ENCODE measurements at places on chromosomes 5 and 9.

DNA sequence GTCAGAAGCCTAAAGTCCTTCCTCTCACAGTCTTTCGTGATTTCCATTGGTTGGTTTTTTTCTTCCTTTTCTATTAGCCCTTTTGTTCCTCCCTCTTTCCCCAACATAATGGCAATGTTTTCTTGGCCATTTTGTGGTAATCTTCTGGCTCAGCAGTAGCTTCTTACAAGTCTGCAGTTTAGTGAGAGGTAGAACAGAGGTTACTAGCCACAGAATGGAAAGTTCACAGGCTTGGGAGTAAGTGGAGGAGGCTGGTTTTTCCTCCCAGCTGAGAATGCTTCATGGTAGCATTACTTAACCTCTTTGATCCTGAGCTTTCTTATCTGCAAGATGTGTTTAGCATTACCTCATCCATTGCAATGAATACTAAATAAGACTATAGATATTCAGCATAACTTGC lies 346.9 kb downstream of the NFIB start:
- DNase-seq = no peak

DNA sequence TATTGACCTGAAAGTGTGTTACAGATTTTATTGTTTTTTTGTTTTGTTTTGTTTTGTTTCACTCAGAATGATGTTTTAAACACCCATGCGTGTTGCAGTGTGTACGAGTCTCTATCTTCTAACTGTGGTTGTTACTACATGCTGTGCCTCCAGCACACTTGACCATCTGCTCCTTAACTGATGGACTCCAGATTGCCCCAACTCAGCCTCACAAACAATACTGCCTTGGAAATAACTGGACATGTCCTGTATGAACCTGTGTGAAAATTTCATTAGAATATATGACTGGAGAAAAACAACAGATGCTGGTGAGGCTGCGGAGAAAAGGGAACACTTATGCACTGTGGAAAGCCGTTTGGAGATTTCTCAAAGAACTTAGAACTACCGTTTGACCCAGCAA lies 68.7 kb upstream of the HAND1 start:
- DNase-seq = no peak

DNA sequence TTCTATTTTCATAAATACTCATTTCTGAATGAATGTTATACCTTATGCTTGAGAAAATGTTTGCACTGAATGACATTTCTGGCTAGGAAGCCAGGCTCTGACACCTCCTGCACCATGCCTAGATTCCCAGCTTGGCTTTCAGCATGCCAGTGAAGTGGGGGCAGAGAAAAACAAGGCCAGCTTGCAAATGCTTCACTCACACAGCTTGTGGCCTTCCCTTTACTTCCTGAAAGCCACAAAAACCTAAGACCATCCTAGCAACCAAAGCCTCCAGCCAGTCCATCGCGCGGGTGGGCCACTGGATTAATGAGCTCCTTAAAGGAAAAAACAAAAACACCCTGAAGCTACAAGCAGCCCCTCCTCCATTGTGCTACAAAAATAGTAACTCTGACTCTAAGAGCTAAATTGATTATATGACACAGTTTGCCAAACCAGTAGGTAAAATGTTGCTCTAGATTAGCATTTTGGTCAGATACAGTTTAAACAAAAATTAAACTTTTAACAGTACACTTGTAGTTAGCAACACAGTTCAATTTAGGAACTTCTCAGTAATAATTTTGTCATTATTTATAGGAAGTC lies 159.9 kb downstream of the TSSK1B start:
- DNase-seq = no peak

DNA sequence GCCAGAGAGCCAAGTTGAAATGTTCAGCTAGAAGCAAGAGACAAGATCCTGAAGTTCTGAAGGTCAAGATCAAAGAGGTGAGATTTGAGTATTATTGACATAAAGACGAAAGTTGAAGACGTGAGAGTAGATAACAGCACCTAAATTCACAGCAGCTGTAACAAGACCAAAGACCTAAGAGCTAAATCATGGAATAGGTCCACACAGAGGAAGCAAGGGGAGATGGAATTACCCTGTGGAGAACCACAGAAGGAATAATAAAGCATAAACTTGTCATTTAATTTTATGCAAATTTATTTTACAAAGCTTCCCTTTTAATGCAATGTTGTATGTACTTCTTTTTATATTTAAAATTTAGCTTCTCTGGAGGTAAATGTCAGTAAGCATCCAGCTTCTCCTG lies 523.7 kb downstream of the NR2F1-AS1 start:
- DNase-seq = no peak

- no peak for DNase-seq
These were observed 638.0 kb downstream of the IRX1 start for GRCh38 chr5:4233671-4234070.

DNA sequence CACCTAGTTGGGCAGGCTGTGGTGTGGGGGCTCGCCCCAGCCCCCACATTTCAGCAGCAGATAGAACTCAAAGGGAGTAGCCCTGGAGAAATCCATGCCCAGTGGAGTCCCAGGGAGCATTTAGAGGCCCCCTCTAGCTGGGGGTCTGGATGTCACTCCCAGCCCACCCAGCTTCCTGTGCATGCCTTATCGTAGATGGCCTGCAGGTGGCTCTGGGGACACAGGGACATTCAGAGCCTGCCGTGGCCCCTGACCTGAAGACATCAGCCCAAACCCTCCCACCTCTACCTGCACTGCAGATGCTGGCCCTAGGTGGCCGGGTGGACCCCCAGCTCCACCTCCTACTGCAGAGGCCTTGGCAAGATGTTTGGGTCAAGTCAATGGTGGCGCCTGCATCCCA lies 49.0 kb upstream of the LMX1B start:
- no peak for DNase-seq

DNA sequence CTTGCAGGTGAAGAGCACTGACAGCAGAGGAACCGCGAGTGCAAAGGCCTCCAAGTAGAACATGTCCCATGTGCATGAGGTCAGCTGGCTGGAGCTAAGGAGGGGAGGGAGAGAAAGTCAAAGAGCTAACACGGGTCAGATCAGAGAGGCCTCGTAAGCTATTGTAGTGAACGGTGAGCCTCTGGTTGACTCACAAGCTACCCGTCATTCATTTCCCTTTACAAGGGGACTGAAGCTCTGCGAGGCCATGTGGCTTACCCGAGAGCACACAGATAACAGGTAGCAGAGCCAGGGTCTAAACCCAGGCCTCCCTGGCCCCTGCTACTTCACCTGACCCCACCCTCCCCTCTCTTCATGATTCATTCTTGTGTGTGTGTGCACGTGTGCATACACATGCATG lies 152.7 kb upstream of the ADRA1B start:
- no peak for DNase-seq

- no peak for DNase-seq
These were observed 136.9 kb downstream of the SIL1 start for GRCh38 chr5:139061274-139061673.

- DNase-seq = no peak
These were observed 96.2 kb upstream of the ICE1 start for GRCh38 chr5:5326115-5326758.

- no peak for DNase-seq
These were observed 5.0 kb upstream of the IRX2 start for GRCh38 chr5:2756211-2757152.

DNA sequence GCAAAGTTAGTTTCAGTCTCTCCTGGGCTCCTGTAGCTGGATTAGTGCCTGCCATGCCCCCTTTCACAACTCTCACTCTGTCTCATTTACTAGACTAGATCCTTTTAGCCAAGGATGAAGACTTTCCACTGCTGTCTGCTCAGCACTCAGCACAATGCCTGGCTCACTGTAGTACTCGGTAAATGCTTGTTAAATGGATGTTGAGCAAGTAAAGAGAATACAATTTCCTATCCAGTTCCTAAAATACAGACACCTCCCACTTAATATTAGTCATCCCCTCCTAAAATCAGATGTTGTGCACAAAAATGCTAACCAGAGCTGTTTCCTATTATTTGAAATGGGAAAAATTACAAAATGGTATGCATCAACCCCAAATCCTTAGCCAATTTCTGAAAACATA lies 195.8 kb downstream of the SREK1 start:
- no peak for DNase-seq

- no peak for DNase-seq
These were observed 24.6 kb downstream of the TJP2 start for GRCh38 chr9:69198521-69199220.

DNA sequence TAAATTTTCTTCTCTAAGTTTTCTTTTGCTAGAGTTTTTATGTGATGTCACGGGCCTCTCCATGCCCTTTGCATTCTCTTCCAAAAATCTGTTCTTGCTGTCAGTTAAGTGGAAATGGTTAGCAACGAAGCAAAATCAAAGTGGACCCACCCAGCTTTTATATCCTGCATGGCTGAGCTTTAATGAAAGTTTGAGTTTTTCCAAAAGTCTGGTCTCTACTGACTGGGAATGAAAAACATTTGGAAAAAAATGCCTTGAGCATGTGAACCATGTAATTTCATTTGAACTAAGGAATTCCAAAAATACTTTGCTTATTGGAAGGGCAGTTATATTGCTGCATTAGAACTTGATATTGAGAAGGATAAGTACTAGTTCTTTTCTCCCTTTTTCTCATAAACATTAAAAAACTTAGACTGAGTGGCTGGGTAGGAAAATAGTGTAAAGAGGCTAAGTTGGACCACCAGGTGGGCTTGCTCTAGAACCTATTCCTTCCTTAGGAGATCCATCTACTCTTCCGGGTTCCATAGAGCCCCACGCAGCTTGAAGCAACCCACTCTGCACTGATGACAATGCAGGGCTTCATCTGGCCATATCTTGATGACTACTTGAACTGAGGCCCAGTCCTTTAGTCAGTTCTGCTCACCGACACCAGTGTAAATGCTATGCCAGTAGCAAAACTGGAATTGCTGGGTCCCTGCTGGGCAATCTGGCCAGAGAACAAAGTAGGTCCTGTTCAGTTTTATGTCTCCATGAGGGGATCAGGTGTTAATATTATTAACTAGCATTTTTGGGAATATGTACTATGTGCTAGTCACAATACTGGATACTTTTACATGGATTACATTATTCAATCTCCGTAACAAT lies 17.4 kb upstream of the RIC1 start:
- DNase-seq = no peak

DNA sequence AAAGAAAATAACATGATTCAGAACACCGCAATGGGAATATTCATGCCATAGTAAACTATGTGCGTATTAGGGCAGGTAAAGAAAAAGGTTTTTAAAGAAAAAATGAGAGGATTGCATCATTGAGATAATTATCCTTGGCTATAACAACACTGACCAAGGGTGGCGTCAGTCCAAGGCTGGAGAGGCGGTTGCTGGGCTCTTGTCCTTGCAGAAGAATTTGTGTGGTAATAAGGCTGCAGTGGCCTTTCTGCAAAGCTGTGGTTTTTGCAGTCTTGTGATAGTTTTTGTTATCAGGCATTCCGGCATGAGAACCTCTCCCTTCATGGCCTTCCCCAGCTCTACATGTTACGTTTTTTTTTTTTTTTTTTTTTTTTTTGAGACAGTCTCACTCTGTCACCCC lies 14.0 kb downstream of the BOD1 start:
- DNase-seq = no peak

DNA sequence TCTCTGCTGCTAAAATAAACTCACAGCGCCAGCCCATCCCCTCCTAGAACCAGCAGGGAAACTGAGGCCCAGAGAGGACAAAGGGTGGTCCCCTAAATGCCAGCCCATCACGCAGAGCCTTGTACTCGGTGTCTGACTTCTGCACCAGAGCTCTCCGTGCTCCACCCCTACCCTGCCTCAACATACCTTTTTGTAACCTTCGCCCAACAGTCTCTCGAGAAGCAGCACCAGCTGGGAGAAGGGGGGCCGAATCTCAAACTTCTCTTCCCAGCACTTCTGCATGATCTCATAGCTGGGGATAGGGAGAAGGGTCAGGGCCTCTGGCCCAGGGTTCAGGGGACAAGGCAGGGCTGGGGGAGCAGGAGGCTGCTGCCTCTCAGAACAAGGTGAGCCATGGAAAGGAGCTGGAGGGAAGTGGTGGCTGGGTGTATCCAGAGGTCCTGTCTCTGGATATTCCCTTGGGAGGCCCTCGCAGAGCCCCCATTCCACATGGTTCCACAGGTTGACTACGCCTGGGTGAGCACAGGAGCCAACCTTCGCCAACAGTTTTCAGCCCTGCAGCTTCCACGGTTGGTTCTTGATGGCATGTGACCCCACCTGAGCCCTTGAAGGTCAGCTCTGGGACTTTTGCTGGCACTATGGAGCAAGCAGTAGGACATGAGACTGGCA lies 32.3 kb upstream of the CSF1R start:
- no peak for DNase-seq

DNA sequence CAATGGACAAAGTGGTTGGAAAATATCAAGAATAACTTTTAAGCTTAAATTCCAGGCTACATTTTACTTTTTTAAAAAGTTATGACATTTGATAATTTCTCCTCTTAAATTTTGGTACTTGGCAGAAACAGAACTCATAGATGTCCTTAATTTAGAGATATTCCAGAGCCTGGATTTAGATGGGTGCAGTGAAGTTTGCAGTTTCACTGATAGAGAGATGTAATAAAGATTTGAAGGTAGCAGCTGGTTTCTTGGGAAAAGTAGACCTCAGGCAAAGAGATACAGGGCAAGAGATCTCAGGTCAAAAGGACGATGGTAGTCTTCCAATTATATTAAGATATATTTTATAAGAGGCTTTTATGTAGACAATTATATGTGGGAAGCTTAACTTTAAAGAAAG lies 134.6 kb downstream of the ISL1 start:
- no peak for DNase-seq

GRCh38 chr5:67844924-67845323 lies 370.6 kb upstream of the PIK3R1 start:
- DNase-seq = no peak

DNA sequence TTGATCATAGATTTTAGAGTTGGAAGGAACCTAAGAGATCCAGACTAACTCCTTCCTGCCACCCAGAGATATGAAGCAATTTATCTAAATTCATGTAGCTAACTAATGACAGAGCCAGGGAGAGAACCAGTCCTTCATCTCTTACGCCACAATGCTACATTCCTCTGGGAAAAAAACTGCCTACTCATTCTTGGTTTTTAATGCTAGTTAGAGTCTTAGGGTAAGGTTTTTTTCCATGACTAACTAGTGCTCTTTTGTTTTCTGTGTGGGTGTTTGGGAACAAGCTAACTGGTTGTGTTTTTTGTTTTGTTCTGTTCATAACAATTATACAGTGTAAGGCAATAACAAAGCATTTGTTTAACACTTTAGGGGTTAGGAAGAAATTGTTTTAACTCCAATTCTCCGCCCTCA lies 52.4 kb downstream of the SLC44A1 start:
- no peak for DNase-seq

DNA sequence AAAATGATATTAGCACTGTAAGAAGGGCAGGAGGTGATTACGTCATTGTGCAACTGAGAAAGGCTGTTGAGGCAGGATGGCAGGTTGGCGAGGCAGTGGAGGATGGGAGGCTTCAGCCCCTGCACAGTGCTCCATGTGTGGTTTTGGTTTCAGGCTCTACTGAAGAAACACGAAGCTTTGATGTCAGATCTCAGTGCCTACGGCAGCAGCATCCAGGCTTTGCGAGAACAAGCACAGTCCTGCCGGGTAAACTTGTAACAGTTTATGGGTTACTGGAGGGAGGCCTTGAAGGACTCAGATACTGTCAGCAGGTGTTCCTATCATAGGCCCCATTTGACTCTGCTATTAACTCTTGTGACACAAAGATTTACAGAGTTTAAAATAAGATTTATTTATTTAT lies 35.1 kb downstream of the SPTAN1 start:
- peak; percentile 58 for DNase-seq

- no peak for DNase-seq
These were observed 1.7 kb upstream of the RXRA start for GRCh38 chr9:134324359-134325095.

GRCh38 chr5:92800365-92800764 lies 780.7 kb downstream of the NR2F1-AS1 start:
- no peak for DNase-seq

- no peak for DNase-seq
These were observed 112.2 kb downstream of the SCAMP1 start for GRCh38 chr5:78472469-78473106.

GRCh38 chr5:127428748-127429147 lies 88.7 kb upstream of the PRRC1 start:
- no peak for DNase-seq
